ENCODE measurements at places on chromosomes 1 and 21. TPM values are rescaled to one million over a fixed set of nuclear protein-coding genes. Genes with fewer than 3 reads are reported as not detected.

The DCST1 gene
- total RNA-seq, result not detected

The GJC2 gene
- 3.8 TPM for total RNA-seq

The ALX3 gene
- total RNA-seq, result not detected

The MAP1LC3C gene
- total RNA-seq, result not detected

The UTS2 gene
- total RNA-seq, result not detected

The ZBTB8B gene
- 0.01 TPM for total RNA-seq

The TMEM52 gene
- 12.9 TPM for total RNA-seq

The RTCA gene
- total RNA-seq, result 37.7 TPM

The KCNK1 gene
- total RNA-seq, result not detected

The CDC7 gene
- total RNA-seq, result 12.6 TPM

The OR2T11 gene
- total RNA-seq, result not detected

The ALPL gene
- total RNA-seq, result not detected

The TDRD5 gene
- total RNA-seq, result not detected

The RIIAD1 gene
- not detected for total RNA-seq

The PDZK1 gene
- 46.4 TPM for total RNA-seq

The S100A4 gene
- 20.2 TPM for total RNA-seq

The C1orf185 gene
- total RNA-seq, result not detected

DNA sequence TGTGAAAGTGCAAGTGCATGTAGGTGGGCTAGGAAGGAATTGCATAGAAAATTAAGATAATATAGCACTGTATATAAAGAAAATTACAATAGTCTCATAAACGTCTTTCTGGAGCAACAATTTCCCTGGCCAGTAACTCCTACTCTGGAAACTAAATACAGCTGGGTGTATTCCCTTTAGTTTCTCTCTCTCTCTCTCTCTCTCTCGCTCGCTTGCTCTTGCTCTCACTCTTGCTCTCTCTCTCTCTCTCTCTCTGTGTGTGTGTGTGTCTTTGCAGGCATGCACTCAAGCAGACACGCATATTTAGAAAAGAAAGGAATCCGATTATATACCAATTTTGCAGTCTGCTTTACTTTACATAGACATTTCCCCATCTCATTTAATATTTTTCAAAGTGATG, 14.7 kb downstream of the S100A10 start:
- no peak overlapping the region for H3K27ac ChIP-seq
- peaks cover 46% of the 10 kb centered on the region for H3K4me1 ChIP-seq
- H3K4me3 ChIP-seq, result no peak overlapping the region
- peaks cover 8% of the 10 kb centered on the region for H3K36me3 ChIP-seq
- DNase-seq, result no peak
- no peaks in the 10 kb centered on the region for H3K27me3 ChIP-seq

GRCh38 chr1:12544992-12545391, 73.0 kb downstream of the DHRS3 start:
- no peaks in the 10 kb centered on the region for H3K36me3 ChIP-seq
- no peak overlapping the region for H3K4me3 ChIP-seq
- H3K27me3 ChIP-seq, result peaks cover 31% of the 10 kb centered on the region
- H3K4me1 ChIP-seq, result peaks cover 64% of the 10 kb centered on the region

DNA sequence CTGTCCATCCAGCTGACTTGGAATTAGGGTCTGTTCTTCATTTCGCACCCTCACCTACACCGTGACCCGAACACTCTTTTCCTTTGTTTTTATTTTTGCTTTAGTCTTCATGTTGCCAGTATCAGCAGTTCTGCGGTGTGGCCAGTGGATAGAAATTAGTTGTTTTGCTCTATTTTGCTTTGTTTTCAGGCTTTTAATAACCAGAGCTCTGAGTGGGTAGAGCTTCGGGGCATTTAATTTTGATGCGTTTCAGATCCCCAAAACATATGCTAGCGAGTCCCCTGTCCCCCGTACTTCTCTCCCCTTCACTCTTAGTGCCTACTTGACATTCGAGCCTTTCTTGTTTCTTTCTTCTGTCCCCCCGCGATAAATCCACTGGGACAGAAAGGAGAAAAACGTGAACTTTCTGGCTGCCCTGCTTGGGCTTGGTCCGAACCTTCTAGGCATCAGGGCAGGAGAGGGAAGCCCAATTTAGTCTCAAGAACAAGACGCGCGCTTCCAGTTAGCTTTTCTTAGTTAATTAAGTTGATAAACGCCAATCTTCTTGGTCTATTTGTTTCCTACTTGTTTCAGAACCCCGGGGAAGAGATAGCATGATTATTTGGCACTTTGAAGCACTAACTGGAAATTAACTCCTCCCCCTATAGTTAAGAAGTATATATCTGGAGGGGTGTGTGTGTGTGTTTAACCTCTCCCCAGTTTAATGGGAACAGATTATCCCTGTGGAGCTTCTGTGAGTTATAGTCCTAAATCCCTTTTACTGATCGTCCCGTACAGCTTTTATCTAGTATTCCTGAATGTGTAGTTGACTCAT, 839 bp downstream of the SWT1 start:
- peaks cover 26% of the 10 kb centered on the region for H3K4me1 ChIP-seq
- no peak for DNase-seq
- 0 out of 3 replicates have a peak, but pooled peaks cover 2% of the 10 kb centered on the region for H3K36me3 ChIP-seq
- peak overlapping the region; percentile 91 for H3K27ac ChIP-seq
- peak overlapping the region; percentile 93 for H3K4me3 ChIP-seq

- no peak overlapping the region for H3K4me3 ChIP-seq
- H3K36me3 ChIP-seq, result no peaks in the 10 kb centered on the region
- H3K27ac ChIP-seq, result no peak overlapping the region
Measured at GRCh38 chr1:224880593-224881307, 48.7 kb upstream of the DNAH14 start.

DNA sequence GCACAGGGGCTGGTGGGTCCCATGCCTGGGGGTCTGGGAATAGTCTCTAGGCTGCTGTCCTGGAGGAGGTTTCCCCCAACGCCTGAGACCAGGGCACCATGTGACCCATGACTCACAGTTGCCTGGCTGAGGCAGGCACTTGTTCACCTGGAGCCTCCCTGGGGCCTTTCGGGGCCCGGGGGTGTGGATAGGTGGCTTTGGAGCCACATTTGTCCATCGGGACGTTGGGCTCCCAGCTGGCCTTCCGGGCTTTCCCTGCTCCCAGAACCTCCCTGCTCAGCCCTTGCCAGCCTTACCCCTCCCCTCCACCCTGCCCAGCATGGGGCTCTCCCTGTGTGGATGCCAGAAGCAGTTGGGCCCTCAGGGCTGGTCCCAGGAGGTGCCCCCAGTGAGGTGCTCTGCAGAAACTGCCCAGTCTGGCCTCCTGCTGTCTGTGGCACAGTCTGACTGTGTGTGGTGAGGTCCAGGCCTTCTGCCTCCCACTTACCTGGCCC, 14.2 kb downstream of the COL6A1 start:
- H3K27ac ChIP-seq, result no peak overlapping the region
- H3K4me3 ChIP-seq, result no peak overlapping the region
- no peak for DNase-seq
- peaks cover 17% of the 10 kb centered on the region for H3K4me1 ChIP-seq

- no peaks in the 10 kb centered on the region for H3K27me3 ChIP-seq
- no peak overlapping the region for H3K27ac ChIP-seq
- H3K36me3 ChIP-seq, result no peaks in the 10 kb centered on the region
- no peaks in the 10 kb centered on the region for H3K4me1 ChIP-seq
- DNase-seq, result no peak
- H3K4me3 ChIP-seq, result no peak overlapping the region
Measured at GRCh38 chr1:22760455-22760854, 49.8 kb downstream of the EPHB2 start.

GRCh38 chr1:1075148-1075935, 1.2 kb upstream of the RNF223 start:
- DNase-seq, result no peak
- H3K4me3 ChIP-seq, result no peak overlapping the region
- no peak overlapping the region for H3K27ac ChIP-seq
- H3K27me3 ChIP-seq, result peaks cover 54% of the 10 kb centered on the region
- no peaks in the 10 kb centered on the region for H3K36me3 ChIP-seq

DNA sequence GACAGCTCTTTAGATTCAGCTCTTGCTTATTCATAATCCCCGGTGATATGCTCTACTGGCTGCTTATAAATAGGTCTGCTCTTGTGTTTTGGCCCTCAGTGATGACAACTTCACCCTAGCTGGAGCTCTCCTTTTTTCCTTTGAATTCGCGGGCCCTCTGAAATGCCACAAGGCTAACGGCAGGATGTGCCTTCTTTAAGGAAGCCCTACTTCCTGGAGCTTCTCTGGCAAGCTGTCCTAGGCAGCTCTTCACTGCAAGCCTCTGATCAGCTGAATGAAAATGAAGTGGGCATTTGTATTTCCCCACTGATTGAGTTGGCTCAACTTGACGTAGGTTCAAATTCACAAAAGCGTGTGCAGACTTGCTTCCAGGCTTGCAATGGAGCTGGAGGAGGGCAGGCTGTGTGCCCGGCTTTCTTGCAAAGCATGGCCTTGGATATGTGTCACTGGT, 22.2 kb downstream of the SGIP1 start:
- peaks cover 6% of the 10 kb centered on the region for H3K4me1 ChIP-seq
- no peaks in the 10 kb centered on the region for H3K27me3 ChIP-seq
- H3K4me3 ChIP-seq, result no peak overlapping the region
- no peak overlapping the region for H3K27ac ChIP-seq

- peaks cover 10% of the 10 kb centered on the region for H3K4me1 ChIP-seq
- DNase-seq, result no peak
- no peak overlapping the region for H3K27ac ChIP-seq
- no peak overlapping the region for H3K4me3 ChIP-seq
- H3K27me3 ChIP-seq, result no peaks in the 10 kb centered on the region
Measured at GRCh38 chr21:36828891-36829515, 130.1 kb downstream of the SIM2 start.

- H3K27ac ChIP-seq, result no peak overlapping the region
- peak; percentile 13 for DNase-seq
- H3K36me3 ChIP-seq, result no peaks in the 10 kb centered on the region
- no peak overlapping the region for H3K4me3 ChIP-seq
- H3K4me1 ChIP-seq, result peaks cover 15% of the 10 kb centered on the region
- no peaks in the 10 kb centered on the region for H3K27me3 ChIP-seq
Measured at GRCh38 chr1:38783640-38784229, 75.8 kb downstream of the RRAGC start.

DNA sequence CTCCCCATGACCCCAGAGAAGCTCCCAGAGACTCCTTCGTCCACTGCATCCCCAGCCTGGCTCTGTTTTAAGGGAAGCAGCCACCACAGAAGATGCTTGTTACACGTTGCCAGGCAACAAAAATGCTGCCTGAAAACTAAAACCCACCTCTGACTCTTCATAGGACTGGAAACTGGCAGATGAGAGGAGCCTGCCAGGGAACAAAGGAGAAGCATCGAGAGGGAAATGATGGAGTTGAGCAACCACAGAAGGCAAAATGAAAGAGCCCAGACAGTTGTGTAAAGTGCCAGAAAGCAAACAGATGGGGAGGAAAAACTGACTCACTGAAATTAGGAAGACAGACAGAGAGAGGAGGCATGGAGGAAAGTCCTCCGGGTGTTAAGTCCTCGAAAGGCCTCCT, 118.4 kb downstream of the KCNN3 start:
- H3K36me3 ChIP-seq, result no peaks in the 10 kb centered on the region
- DNase-seq, result no peak
- no peak overlapping the region for H3K4me3 ChIP-seq
- H3K27me3 ChIP-seq, result peaks cover 1% of the 10 kb centered on the region

GRCh38 chr1:109252893-109253802, 3.8 kb downstream of the CELSR2 start:
- no peak for DNase-seq
- no peaks in the 10 kb centered on the region for H3K27me3 ChIP-seq
- H3K27ac ChIP-seq, result peak overlapping the region; percentile 88
- H3K4me3 ChIP-seq, result no peak overlapping the region

DNA sequence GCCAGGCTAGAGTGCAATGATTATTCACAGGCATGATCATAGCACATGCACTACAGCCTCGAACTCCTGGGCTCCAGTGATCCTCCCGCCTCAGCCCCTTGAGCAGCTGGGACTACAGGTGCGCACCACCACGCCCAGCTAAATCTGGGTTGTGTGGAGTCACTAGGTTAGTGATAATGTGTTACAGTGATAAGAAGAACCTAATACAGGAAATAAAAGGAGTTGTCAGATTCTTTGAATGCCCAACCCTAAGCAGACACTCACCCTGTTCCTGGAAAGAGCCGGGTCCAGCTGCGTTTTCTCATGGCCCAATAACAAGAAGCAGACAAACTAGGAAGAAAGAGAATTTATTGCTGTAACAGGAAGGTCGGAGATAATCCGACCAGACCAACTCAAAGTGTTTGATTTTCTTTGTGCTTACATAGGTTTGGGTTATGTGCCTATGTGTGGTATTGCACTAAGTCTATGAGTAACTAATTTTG, 8.8 kb downstream of the IFNGR2 start:
- peaks cover 3% of the 10 kb centered on the region for H3K36me3 ChIP-seq
- peaks cover 78% of the 10 kb centered on the region for H3K4me1 ChIP-seq

DNA sequence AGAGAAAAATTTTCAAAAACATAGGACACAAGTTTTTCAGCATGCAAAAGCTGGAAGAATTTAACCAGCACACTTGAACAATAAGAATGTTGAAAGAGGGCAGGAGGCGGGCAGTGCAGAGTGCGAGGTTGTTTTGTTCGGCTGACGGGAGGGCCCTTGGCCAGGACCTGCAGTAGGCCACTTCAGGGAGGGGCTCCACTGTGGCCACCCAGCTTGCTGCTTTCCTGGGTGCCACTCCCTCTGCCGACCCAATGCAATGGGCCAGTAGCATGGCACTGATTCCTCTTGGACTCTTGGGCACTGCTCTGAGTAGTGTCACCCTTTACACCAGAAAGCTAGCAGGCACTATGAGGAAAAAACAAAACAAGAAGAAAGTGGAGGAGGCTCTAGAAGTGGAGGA, 92.9 kb downstream of the SNRPE start:
- no peaks in the 10 kb centered on the region for H3K36me3 ChIP-seq
- no peak overlapping the region for H3K4me3 ChIP-seq
- H3K27me3 ChIP-seq, result no peaks in the 10 kb centered on the region

DNA sequence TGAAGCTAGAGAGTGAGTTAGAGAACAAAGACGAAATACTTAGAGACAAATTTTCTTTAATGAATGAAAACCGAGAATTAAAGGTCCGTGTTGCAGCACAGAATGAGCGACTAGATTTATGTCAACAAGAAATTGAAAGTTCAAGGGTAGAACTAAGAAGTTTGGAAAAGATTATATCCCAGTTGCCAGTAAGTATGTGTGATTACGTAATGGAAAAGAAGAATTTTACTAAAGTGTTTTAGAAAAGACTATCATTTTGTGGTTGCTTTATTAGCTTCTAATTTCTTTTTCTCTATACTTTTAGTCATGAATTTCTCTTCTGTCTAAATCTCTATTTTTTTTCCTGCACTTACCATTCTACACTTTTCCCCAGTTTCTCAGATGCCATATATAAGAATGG, 26.7 kb downstream of the CCDC18 start:
- H3K27me3 ChIP-seq, result no peaks in the 10 kb centered on the region
- H3K27ac ChIP-seq, result no peak overlapping the region
- H3K4me3 ChIP-seq, result no peak overlapping the region
- no peak for DNase-seq
- no peaks in the 10 kb centered on the region for H3K36me3 ChIP-seq

GRCh38 chr1:40925834-40926410, 53.6 kb upstream of the CTPS1 start:
- DNase-seq, result no peak
- no peaks in the 10 kb centered on the region for H3K27me3 ChIP-seq
- no peaks in the 10 kb centered on the region for H3K36me3 ChIP-seq
- H3K4me3 ChIP-seq, result no peak overlapping the region
- H3K27ac ChIP-seq, result no peak overlapping the region

- H3K27ac ChIP-seq, result no peak overlapping the region
- H3K4me1 ChIP-seq, result no peaks in the 10 kb centered on the region
- no peaks in the 10 kb centered on the region for H3K36me3 ChIP-seq
- no peak for DNase-seq
- no peak overlapping the region for H3K4me3 ChIP-seq
Measured at GRCh38 chr1:14894811-14895560, 258.6 kb upstream of the TMEM51 start.

All from HepG2 (cell line).